RPMI7951 (cell line): ENCODE measurements at places on chromosomes 6 and 20. TPM values are rescaled to one million over a fixed set of nuclear protein-coding genes. Genes with fewer than 3 reads are reported as not detected.

HEY2 gene
- 0.10 and 0.36 TPM in 2 replicates for total RNA-seq

PHACTR1 gene
- total RNA-seq, result 1.9 and 5.9 TPM in 2 replicates

JPH2 gene
- total RNA-seq, result 16.0 and 24.2 TPM in 2 replicates

GSTA1 gene
- 0.48 and 0.68 TPM in 2 replicates for total RNA-seq

TMEM239 gene
- total RNA-seq, result not detected in 2 replicates

HDGFL1 gene
- not detected in 2 replicates for total RNA-seq

FERMT1 gene
- 5.7 and 6.4 TPM in 2 replicates for total RNA-seq
